ENCODE measurements at places on chromosomes 3 and 15. TPM values are rescaled to one million over a fixed set of nuclear protein-coding genes. Genes with fewer than 3 reads are reported as not detected.

The POPDC2 gene
- total RNA-seq, result not detected

The NPAP1 gene
- total RNA-seq, result not detected

The CPLX3 gene
- not detected for total RNA-seq

The OR5K2 gene
- not detected for total RNA-seq

The VEPH1 gene
- total RNA-seq, result not detected

The PPARG gene
- 17.7 TPM for total RNA-seq

The EFCAB12 gene
- not detected for total RNA-seq

The CYP8B1 gene
- not detected for total RNA-seq

The TXNRD3 gene
- total RNA-seq, result 15.8 TPM

The GOLGA8G gene
- not detected for total RNA-seq

The GRK7 gene
- not detected for total RNA-seq

The P2RY12 gene
- not detected for total RNA-seq

The CFAP20DC gene
- total RNA-seq, result 7.7 TPM

The TM6SF1 gene
- 2.8 TPM for total RNA-seq

The CHRNA7 gene
- 0.21 TPM for total RNA-seq

The HCLS1 gene
- total RNA-seq, result 1.9 TPM

The FBXL22 gene
- total RNA-seq, result not detected

The PRTG gene
- under 0.01 TPM for total RNA-seq

The COL6A5 gene
- not detected for total RNA-seq

The ISL2 gene
- not detected for total RNA-seq

The PTPRG gene
- 14.7 TPM for total RNA-seq

The STRIT1 gene
- not detected for total RNA-seq

The MAP6D1 gene
- 2.1 TPM for total RNA-seq

The LMAN1L gene
- total RNA-seq, result not detected

The CP gene
- total RNA-seq, result 0.21 TPM

The AMT gene
- 1.7 TPM for total RNA-seq

The RTP3 gene
- not detected for total RNA-seq

The ILDR1 gene
- 0.96 TPM for total RNA-seq

The NECTIN3 gene
- total RNA-seq, result 14.9 TPM

The HIGD2B gene
- not detected for total RNA-seq

The GOLGA8R gene
- total RNA-seq, result 0.24 TPM

The ARF4 gene
- total RNA-seq, result 130 TPM

The NUP210 gene
- total RNA-seq, result 2.9 TPM

Data from tracheal epithelial cell (primary cell).